Gastroesophageal sphincter (tissue), 4 donors: ENCODE measurements at places on chromosomes 1 and 21.

DNA sequence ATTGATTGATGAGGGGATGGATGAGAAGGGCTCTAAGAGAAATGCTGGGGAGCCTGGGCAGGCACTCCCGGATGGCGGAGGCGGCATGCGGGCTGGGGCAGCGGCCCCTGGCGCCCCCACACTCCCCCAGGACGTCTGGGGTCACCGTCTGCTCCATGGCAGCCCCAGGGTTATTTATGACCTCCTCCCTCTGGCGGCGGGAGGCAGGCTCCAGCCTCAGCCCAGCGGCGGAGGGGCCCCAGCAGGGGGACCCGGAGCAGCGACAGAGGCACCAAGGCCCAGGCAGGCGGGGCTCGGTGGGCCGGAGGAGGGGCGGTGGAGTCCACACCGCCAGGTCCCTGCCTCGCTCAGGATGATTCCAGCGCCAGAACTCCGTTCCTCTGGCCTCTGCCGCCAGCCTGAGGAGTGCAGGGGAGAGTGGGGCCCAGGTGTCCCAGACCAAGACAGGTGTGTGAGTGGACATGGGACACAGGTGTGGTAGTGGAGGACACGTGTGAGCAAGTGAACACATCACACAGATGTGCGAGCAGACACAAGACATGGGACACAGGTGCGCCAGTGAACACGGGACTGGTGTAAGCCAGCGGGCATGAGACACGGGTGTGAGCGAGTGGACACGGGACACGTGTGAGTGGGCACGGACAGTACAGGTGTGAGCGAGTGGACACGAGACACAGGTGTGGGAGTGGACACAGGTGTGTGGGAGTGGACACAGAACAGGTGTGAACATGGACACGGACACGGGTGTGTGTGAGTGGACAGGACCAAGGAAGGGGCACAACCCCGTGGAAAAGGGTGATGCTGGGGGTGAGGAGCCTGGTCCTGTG lies 2.5 kb upstream of the SAMD11 start:
- peaks cover 36% of the 10 kb centered on the region for H3K4me1 ChIP-seq
- ATAC-seq, result peak; percentile 67
- peaks cover 98% of the 10 kb centered on the region for H3K27me3 ChIP-seq
- H3K36me3 ChIP-seq, result no peaks in the 10 kb centered on the region

GRCh38 chr1:198676253-198676652 lies 37.4 kb downstream of the PTPRC start:
- H3K36me3 ChIP-seq, result no peaks in the 10 kb centered on the region
- H3K27me3 ChIP-seq, result no peaks in the 10 kb centered on the region
- no peaks in the 10 kb centered on the region for H3K4me1 ChIP-seq

DNA sequence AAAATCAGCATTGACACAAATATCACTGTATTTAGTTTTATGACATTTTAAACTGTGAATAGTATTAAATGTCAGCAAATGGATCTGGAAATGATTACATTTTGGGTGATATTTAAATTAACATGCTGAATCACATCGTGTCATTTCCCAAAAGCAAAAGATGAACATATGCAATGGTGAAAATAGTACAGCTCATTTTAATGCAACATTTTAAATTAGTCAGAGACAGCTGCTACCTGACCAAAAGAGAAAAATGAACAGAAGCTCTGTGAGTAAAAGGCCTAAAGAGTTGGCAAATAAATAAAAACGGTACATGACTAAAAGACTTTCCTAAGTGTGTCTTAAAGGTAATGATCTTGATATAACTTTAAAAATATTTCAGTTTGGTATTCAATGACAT lies 86.0 kb upstream of the GNG4 start:
- no peak overlapping the region for H3K4me3 ChIP-seq
- no peaks in the 10 kb centered on the region for H3K36me3 ChIP-seq
- no peaks in the 10 kb centered on the region for H3K27me3 ChIP-seq
- H3K27ac ChIP-seq, result no peak overlapping the region

- H3K27me3 ChIP-seq, result peaks cover 100% of the 10 kb centered on the region
- ATAC-seq, result no peak
- no peaks in the 10 kb centered on the region for H3K36me3 ChIP-seq
- no peak overlapping the region for H3K4me3 ChIP-seq
- H3K27ac ChIP-seq, result no peak overlapping the region
Observed at GRCh38 chr1:6245869-6246496, 2.0 kb downstream of the HES3 start.

GRCh38 chr1:205690122-205690756 lies 9.9 kb upstream of the SLC45A3 start:
- ATAC-seq, result no peak
- H3K27ac ChIP-seq, result no peak overlapping the region
- no peak overlapping the region for H3K4me3 ChIP-seq
- H3K4me1 ChIP-seq, result no peaks in the 10 kb centered on the region
- H3K36me3 ChIP-seq, result no peaks in the 10 kb centered on the region

DNA sequence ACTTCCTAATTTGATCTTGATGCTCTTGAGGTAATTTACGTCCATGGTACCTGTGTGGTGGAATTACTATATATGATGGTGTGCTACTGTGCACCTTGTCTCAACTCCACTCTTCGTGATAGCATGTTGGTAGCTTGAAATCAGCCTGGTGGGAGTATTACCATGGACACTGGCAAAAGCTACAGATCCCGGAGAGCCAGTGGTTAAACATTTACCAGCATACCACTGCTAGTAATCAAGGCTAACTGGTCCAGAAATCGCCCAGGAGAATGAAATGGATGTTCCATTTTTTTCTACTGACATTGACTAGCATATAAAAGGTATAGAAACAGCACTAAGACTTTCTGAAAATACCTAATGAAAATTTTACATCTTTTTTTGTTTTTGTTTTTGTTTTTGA lies 30.6 kb downstream of the ELK4 start:
- no peaks in the 10 kb centered on the region for H3K27me3 ChIP-seq
- no peak overlapping the region for H3K4me3 ChIP-seq
- H3K36me3 ChIP-seq, result peaks cover 23% of the 10 kb centered on the region
- peaks cover 25% of the 10 kb centered on the region for H3K4me1 ChIP-seq
- no peak overlapping the region for H3K27ac ChIP-seq

DNA sequence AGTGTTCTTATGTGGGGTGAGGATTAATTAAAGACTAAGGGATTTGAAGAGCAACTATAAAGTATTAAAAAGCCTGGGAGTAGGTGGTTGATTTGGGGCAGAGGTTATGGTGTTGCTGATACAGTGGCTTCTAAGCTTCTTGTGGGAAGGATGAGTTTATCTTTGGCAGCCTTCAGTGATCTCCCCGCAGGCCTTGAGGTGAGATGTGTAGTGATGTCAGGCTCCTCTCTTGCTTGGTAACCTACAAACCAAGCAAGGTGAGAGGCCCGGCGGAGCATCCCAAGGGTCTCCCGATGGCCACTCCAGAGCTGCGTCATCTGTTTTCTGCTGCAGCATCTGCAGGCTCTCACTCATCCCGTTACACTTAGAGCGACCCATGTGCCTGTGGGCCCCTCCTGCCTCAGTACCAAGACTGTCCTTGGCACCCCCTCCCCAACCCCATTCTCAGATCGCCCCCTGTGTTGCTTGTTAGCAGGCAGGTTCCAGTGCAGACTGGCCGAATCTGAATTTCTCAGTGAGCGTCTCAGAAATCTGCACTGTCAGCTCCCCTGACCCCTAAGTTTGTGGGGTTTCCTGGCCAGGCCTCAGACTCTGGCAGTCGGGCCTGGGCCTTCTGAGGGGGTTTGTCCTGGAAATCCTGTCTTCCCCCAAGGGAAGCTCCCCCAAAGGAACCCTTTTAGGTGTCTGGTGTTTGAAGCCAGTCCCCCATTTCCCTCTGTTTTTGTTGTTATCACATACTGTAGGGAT lies 77.9 kb downstream of the GALNT2 start:
- H3K4me1 ChIP-seq, result peaks cover 35% of the 10 kb centered on the region
- no peaks in the 10 kb centered on the region for H3K27me3 ChIP-seq
- H3K36me3 ChIP-seq, result no peaks in the 10 kb centered on the region
- no peak overlapping the region for H3K4me3 ChIP-seq
- peak overlapping the region; percentile 14 for H3K27ac ChIP-seq

- H3K4me1 ChIP-seq, result no peaks in the 10 kb centered on the region
- ATAC-seq, result no peak
- H3K27ac ChIP-seq, result no peak overlapping the region
- no peaks in the 10 kb centered on the region for H3K27me3 ChIP-seq
- H3K36me3 ChIP-seq, result no peaks in the 10 kb centered on the region
- no peak overlapping the region for H3K4me3 ChIP-seq
Observed at GRCh38 chr1:5995871-5996630, 3.8 kb upstream of the NPHP4 start.

DNA sequence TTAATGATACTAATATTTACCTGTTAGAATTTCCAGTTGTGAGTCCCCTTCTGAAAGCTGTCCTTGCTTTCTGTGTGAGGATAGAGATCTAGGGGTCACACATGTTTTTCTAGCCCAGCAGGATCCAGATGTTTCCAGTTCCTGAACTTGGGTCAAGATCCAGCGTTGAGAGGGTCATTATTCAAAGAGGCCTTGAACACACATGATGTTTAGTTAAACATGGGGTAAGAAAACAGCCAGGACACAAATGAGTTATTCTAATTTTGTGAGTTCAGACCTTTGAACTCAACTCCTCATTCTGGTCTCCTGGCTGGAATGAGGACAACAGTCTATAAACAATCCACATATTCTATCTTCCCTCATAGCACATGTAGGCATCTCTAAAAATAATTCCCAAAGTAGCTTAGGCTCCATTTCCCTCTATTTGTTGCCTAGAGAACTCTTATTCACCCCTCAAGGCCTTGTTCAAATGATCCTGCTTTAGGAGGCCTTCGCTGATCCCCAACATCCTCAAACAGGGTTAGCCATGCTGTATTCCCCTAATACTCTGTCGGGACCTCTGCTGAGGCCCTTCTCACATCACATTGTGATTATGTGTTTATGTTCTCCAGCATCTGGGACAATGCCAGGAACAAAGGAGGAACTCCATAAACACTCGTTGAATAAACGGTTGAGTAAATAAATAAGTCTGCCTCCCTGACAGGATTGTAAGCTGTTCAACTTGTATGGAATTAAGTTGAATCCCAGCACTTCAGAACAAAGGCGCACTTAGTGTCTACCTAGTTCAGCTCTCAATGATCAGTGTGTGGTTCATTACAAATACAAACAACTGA lies 15.0 kb upstream of the KCNN3 start:
- no peaks in the 10 kb centered on the region for H3K36me3 ChIP-seq
- no peaks in the 10 kb centered on the region for H3K4me1 ChIP-seq
- no peak overlapping the region for H3K27ac ChIP-seq

- H3K36me3 ChIP-seq, result no peaks in the 10 kb centered on the region
- ATAC-seq, result no peak
- no peak overlapping the region for H3K4me3 ChIP-seq
- H3K4me1 ChIP-seq, result peaks cover 69% of the 10 kb centered on the region
Observed at GRCh38 chr1:211344152-211344618, 17.6 kb downstream of the TRAF5 start.

DNA sequence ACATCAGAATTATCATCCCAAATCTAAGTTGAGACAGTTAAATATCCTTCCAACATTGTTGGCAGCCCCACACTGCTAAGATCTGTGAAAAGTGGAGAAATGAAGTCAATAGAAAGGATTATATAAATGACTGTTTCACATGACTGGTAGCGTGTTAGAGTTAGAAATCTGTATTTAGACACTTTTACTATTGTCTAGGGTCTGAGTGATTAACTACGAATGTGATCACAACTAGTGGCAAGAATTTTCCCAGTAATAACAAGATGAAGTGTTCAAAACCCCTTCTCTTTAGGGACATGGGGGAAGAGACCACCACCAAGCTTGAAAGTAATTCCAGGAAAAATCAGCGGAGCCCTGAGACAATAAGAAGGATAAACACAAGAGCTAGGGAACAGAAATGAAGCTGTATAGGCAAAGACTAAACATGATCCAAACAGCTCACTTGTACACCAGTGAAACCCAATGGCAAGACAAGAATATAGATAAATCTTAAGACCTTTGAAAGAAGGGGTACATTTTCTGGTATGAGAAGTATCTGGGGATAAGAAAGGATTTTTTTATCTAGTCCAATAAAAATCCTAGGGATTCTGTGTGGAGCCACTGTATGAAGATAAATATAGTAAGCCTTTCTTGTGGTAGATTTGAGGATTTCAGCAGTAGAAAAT lies 646.6 kb upstream of the USP24 start:
- no peaks in the 10 kb centered on the region for H3K4me1 ChIP-seq
- no peaks in the 10 kb centered on the region for H3K36me3 ChIP-seq
- no peak overlapping the region for H3K4me3 ChIP-seq
- H3K27me3 ChIP-seq, result no peaks in the 10 kb centered on the region
- ATAC-seq, result no peak
- no peak overlapping the region for H3K27ac ChIP-seq

DNA sequence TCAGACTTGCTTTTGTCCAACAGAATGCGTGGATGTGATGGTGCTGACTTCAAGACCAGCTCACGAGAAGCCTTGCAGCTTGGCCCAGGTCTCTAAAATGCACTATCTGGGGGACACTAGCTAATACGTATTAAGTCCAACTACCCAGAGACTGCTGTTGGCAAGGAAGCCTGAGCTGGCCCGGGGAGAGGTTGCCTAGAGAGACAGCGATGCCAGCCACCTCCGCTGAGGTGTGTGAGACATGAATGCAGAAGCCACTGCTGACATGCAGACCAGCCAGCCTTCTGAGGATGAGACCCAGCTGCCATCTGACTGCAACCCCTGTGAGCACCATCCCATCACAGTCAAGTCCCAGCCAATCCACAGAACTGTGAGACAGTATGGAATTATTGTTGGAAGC lies 32.5 kb downstream of the THAP3 start:
- ATAC-seq, result no peak
- H3K36me3 ChIP-seq, result no peaks in the 10 kb centered on the region
- no peak overlapping the region for H3K27ac ChIP-seq
- no peak overlapping the region for H3K4me3 ChIP-seq
- H3K4me1 ChIP-seq, result no peaks in the 10 kb centered on the region
- no peaks in the 10 kb centered on the region for H3K27me3 ChIP-seq

DNA sequence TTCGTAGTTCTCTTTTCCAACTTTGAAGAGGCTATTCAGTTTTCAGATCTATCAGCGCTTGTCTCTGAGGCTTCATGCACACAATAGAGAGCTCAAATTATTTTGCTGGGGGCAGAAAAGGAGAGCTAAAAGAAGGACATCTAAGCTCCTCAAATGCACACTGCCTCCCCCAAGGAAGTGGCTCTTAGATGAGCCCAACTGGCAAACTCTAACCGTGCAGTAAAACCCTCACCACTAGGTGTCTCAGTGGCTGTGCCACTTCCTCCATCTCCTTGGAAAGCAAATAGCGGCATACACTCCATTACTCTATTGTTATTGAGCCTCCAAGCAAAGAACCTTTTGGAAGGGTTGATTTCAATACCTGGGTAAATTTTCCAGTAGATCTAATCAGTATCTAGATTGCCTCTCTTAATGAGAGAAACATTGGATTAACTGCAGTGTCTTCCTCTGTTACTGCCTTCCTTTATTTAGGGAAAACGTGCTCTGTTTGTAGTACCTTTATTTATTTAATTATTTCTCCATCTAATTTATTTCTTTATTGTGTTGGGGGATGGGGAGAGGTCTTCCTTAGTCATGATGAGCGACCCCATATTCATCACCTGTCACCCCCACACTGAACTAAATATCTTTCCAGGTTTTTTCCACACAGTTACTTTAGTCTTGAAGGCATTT lies 9.2 kb upstream of the SFPQ start:
- peak; percentile 90 for ATAC-seq
- H3K4me3 ChIP-seq, result no peak overlapping the region
- no peak overlapping the region for H3K27ac ChIP-seq
- peaks cover 4% of the 10 kb centered on the region for H3K4me1 ChIP-seq
- peaks cover 9% of the 10 kb centered on the region for H3K27me3 ChIP-seq

- no peak overlapping the region for H3K27ac ChIP-seq
- no peak overlapping the region for H3K4me3 ChIP-seq
- H3K4me1 ChIP-seq, result no peaks in the 10 kb centered on the region
- H3K27me3 ChIP-seq, result no peaks in the 10 kb centered on the region
Observed at GRCh38 chr1:44682883-44683265, 8.4 kb downstream of the ARMH1 start.

- no peaks in the 10 kb centered on the region for H3K4me1 ChIP-seq
- no peak overlapping the region for H3K4me3 ChIP-seq
Observed at GRCh38 chr1:81725823-81726222, 74.9 kb upstream of the ADGRL2 start.
